AG10803 (cell line): ENCODE measurements at places on chromosomes 13 and 19.

- peak; percentile 99 for DNase-seq
These were observed 84.3 kb downstream of the NUFIP1 start for GRCh38 chr13:44904967-44905366.

- DNase-seq: peak; percentile 35
These were observed 358.5 kb downstream of the MYO16 start for GRCh38 chr13:108987944-108988343.

- no peak for DNase-seq
These were observed 53.6 kb upstream of the ARHGEF7 start for GRCh38 chr13:111061358-111062045.

GRCh38 chr19:1754636-1755466, 1.5 kb downstream of the ONECUT3 start:
- DNase-seq: no peak

DNA sequence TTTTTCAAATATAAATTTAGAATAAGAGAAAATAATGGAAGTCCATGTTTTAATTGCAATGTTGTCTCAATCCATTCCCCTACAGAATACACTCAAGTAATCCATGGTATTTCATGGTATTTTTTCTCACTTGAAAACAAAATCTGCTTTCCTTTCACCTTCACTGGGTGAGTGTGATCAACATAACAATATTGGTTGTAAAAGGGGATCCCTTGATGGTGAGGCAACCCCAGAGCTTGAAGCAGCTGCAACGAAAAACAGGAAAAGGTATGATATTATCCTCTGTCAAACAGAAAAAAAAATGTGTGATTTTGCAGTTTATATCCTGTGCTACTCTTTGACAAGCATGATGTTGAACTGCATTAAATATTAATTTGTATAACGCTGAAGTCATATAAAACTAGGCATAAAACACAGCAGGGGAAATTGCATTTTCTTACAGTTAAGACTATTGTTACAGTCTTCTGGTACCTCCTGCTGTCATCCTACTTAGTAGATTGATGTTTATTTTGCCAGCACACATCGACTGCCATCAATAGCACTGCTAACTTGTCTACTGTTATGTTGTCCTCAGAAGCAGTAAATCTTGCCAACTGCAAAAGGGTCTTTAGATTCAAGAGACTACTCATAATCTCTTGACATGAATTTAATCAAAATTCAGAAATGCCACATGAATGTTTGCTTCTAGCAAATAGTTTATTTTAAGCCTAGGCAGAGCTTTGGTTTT, 373.1 kb upstream of the MIR17HG start:
- no peak for DNase-seq

DNA sequence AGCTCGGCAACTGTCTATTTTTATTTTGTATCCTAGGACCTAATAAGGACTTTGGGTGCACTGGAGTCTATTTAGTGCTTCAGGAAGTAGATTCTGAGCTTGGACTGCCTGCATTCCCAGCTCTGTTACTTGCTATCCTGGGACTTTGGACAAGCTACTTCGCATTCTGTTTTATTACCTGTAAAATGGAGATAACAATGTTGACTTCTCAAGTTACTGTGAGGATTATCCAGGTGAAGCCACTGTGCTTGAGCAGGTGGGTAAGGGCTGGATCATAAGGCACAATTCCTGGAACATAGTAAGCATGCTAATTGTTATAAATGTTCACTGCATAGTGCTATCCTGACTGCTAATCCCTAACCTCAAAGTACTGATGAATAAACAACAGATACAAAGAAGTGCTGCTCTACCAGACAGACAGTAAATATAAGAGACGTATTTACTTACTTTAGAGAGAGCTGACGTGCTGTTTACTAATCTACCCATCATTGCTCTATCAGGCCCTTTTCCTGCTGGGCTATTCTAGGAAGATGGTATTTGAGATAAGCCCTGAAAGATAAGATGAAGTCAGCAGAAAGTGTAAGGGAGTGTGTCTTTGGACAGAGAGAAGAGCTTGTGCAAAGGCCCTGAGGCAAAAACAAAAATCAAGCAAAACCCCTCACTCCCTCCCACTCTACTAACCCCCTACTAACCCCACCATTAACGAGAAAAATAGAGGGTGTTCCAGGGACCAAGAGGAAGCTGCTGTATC, 50.8 kb upstream of the FLT1 start:
- DNase-seq: no peak

DNA sequence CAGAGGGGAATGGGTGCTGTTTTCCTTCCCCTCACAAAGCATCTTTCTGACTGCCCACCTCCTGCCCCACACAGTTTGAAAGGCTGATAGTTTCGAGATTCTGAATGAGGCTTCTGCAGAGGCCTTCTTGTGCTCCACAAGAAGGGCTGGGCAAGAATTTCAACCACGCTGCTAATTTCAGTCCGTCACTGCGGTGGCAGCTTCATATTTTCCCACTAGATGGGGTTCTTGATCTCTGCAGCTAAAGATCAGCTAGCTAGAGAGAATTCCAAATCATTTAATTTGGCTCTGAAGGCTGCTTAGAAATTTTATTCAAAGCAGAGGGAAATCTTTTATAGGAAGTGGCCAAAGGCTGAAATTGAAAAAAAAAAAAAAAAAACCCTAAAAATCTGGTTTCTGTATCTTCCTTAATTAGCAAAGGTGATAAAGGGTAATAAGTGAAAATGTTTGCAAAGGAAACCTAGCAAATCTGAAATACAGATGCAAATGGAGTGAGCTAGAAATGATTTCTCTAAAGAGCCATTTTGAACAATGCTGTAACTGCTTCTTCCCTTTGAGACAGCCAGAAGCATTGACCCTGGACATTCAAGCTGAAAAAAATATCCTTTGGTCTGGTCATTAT, 38.0 kb upstream of the C13orf42 start:
- DNase-seq: peak; percentile 60

DNA sequence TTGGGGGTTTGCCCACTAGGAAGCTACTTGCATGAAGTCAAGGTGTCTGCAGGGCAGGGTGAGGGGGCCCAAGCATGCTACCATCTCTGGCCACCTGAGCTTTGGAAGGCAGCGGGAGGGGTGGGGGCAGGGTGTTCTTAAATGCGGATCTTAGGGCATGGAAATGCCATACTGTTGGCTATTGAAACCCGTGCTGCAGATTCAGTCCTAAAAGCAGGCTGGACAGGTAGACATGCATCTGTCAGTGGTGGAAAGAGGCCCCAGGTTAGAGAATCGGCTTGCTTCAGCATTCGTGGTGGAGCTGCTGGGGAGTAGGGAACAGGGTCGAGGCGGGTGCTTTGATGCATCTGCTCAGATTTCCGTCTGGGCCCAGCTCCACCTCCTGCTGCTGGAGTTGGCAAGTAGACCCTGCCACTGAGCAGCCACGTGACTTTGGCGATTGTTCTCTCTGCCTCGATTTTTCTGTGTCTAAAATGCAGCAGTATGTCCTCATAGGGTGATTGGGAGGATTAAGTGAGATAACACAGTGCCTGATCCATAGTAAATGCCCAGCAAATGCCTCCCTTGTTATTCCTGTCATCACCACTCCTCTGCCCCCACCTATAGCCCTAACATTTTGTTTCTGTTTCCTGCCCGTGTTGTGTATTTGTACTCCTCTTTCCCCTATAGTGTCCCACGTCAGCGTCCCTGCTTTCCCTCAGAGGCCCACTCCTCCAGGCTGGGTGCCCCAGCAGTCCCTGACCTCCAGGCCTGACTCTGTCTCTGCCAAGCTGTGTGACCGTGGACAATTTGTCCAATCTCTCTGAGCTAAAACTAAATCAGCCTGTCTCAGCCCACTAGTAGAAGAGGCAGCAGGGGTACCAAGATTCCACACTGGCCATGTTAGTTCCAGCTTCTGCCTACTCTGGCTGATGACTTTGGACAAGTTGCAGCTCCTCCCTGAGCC, 5.8 kb downstream of the PPP1R37 start:
- peak; percentile 33 for DNase-seq

- no peak for DNase-seq
These were observed 356.8 kb upstream of the SLITRK1 start for GRCh38 chr13:84239032-84239431.

DNA sequence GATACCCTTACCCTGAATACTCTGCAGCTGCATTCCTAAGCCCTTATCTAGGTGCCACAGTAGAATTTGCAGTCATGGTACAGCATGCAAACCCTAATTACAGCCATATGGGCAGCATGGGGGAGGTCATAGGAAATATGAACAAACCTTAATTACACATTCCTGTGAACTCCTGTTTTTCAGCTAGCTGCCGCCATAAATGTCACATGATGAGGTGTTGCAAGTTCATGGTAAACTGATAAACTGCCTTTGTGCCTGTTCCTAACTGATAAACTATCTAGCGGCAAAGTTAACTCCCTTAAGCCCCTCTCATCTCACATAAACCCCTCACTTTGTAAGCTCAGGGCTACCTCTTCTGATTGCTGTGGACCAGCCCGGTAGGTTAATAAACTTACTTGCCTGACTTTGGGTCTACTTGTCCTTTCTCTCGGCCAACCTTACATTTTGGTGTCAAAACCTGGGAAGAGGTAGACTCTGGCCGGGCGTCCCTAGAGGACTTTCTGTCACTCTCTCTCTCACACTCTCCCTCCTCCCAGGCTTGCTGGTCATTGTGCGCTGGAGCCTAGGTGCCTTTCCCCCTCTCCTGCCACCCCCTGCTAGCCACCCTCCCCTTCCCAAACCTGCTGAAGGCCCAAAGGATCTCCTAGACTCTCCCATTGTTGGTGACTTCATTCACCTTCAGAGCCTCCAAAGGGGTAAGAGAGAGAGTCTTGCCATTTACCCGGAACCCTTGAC, 43.3 kb downstream of the ZNF93 start:
- no peak for DNase-seq

DNA sequence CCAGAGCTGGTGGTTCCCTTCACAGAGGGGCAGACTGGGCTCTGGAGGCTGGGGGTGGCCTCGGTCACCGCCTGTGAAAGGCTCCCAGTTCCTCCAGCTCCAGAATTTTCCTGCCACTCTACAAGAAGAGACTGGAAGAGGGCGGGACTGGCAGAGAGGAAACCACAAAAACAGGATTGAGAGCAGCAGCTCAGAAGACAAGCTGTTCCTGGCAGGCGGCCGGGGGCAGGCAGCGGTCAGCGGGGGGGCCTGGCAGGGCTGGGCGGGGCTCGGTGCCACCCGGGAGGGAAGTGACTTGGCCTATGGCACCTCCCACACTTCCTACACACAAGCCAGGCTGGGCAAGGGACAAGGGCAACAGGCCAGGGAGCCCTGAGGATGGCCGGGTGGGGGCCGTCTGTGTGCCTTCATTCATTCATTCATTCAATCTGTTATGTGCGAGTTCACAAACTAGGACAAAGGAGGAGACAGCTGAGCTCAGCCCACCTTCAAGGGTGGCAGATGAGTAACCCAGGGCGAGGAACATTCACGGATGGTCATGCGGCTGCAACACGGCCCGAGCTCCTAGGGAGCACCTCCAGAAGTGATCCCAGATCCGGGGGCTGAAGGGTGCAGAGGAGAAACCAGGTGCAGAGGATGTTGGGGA, 16.9 kb upstream of the BTBD2 start:
- DNase-seq: peak; percentile 89
